T-helper 17 cell (primary cell): ENCODE measurements at places on chromosomes 13 and 19.

GRCh38 chr19:18406749-18407148 is 9.3 kb upstream of the LRRC25 start:
- DNase-seq: no peak

DNA sequence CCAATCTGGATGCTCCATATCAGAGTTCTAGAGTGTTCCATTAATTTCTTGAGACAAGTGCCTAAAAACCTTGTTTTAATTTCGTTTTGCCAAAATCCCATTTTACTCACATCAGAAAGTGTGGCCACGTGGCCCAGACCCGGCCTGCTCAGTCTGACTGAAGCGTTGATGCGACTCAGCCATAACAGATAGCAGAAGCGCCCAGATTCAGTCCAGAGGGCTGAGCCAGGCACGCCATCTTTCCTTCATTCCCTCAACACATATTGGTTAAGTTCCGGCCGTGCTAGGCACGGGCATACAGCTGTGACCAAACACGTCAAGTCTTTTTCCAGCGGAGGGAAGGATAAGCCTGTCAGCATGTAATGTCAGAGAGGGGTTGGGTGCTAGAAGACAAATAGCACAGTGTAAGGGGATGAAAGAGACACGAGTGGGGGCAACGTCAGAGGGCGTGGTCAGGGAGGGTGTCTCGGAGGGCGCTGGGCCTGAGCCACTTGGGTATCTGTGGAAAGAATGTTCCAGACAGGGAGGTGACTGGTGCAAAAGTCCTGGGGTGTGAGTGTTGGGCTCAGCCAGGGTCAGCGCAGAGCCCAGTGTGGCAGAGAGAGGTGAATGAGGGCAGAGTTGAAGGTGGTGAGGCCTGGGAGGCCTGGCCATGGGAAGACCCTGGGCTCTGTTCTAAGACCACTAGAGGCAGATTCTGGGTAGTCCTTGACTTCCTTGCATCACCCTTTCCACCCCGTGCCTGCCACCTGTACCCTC is 3.1 kb downstream of the F10 start:
- no peak for DNase-seq

DNA sequence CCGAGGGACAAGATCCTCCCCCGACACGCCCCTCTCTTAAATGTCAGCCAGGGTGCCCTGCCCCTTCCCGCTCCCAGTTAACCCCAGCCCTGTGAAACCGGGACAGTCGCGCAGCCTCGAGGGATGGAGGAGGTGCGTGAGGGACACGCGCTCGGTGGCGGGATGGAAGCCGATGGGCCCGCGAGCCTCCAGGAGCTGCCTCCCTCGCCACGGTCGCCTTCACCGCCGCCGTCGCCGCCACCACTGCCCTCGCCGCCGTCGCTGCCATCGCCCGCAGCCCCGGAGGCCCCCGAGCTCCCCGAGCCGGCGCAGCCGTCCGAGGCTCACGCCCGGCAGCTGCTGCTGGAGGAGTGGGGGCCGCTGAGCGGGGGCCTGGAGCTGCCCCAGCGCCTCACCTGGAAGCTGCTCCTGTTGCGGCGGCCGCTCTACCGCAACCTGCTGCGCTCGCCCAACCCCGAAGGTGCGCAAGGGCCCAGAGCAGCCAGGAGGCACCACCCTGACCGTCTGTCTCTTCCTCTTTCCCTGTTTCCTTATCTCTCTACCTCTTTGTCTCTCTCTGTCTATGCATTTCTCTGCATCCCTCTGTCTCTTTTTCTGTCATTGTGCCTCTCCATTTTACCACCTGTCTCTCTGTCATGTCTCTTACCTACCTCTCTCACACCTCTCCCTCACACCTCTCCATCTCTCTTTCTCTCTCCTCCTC is at the start of gene NCCRP1:
TSS of gene NCCRP1 (plus strand) at position 105 of the 703 bp plus-strand sequence. CDS start at position 124, 19 bp downstream.
- no peak for DNase-seq

GRCh38 chr13:34350671-34351070 is 532.7 kb downstream of the RFC3 start:
- no peak for DNase-seq

DNA sequence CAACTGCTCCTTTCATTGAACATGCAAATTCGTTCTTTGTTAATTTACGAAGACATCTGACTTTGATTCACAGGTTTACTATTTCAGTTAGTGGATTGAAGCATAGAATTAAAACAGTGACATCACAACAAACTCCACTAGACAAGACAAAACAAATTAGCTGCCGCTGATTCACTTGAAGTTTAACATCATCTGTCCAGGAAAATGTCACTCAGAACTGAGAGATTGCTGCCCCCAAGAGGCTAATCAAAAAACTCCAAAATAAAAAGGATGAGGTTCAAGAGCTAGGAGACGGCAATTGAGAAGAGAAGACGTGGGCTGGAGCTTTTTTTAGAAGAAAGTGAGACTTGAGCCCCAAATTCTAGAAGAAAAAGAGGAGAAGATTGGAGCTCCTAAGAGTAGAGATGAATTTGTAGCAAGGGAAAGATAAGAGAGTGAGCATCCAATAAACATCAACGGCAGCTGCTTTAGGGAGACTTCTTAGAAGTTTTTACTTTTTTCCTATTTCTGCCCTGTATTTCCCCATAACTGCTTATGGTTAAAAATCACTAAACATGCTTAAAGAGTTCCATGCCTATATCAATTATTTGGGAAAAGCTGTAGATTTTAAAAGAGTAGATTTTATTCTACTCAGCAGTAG is 40.8 kb upstream of the TPP2 start:
- no peak for DNase-seq

- peak; percentile 24 for DNase-seq
Observed at GRCh38 chr13:97223711-97224541, 1.8 kb downstream of the MBNL2 start.

GRCh38 chr13:113350065-113350937 is 13.6 kb downstream of the GRTP1 start:
- no peak for DNase-seq

DNA sequence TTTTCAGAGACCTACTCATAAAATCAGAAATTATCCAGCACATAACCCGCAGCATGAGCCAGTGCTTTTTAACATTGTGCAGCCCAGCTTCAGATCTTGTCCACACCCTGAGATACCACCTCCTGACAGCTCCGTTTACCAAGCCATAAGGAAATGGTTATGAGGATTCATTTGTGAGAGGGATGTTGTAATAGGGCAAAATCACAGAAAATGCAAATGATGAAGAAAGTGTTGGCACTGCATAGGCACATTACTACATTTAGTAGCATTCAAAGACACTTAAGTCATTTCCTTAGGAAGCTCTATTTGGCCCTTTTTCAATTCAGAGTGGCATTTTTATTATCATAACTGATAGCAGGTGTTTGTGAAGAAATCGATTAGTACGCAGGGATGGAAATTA is 277.5 kb downstream of the DNAJC15 start:
- no peak for DNase-seq

GRCh38 chr13:45554604-45555109 is 60.9 kb downstream of the ERICH6B start:
- DNase-seq: no peak

DNA sequence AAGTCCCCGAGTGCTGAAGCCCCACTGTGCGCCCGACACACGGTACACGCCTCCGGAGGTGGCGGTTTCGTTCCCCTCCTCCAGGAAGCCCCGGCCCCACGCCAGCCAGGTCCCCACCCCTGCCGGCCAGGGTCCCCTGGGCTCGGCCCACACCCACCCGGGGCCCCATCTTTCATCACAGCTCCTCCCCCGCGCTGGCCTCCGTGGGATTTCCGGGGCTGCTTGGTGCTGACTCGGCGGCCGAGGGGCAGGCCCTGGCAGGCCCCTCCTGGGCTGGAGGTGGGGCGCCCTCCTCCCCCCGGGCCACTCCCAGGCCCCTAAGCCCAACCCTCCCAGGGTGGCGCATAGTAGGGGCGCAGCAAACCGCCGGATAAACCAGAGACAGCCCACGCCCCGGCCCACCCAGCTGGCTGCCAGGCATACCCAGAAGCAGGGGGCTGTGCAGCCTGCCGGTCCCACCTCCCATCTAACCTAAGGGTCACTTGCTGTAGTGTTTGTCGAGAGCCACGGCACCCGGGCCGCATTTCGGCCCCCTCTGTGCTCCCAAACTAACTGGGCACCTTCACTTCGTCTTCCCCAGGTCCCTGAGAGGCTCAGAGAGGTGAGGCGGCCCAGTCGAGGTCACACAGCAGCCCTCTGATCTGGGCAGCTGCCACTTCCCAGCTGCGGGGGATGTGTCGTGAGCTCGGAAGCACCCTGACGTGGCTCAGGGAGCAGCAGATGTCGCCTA is 6.6 kb downstream of the ZBTB7A start:
- DNase-seq: peak; percentile 61

GRCh38 chr19:21492947-21493906 is 12.2 kb upstream of the ZNF429 start:
- DNase-seq: no peak

- no peak for DNase-seq
Observed at GRCh38 chr13:97116754-97117153, 105.4 kb upstream of the MBNL2 start.

DNA sequence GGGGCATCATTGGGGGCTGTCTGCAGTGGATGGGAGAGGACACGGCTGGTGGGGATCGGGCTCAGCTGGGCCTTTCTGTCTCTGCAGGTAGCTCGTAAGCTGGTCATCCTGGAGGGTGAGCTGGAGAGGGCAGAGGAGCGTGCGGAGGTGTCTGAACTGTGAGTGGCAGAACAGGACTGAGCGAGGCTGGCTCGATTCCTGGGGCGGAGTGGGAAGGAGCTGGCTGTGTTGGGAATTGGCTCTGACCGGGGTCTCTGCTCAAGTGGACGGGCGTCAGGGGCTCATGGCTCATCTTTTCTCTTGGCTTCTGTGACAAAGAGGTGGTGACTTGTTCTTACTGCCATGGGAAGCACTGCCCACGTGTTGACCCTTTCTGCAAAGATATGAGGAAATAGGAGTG is 11.6 kb downstream of the TPM4 start:
- DNase-seq: no peak

DNA sequence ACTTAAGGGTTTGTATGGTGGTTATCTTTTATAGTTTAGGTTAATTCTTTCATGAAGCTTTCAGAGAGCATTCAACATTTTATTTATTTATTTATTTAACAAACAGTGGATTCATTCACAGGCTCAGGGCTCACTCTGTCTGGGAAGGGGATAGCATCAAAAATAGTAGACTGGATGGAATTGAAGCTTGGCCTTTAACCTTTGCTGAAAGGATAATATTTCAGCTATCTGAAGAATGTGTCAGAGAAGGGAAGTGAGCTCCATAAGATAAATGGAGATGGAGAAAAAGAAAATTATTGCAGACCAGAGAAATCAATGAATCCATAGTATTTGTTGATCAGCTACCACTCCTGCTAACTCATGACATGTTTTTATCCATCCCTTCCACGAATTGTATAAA is 305.6 kb downstream of the COG6 start:
- DNase-seq: no peak

GRCh38 chr19:35140962-35141836 is 1.9 kb upstream of the FXYD7 start:
- DNase-seq: peak; percentile 94

DNA sequence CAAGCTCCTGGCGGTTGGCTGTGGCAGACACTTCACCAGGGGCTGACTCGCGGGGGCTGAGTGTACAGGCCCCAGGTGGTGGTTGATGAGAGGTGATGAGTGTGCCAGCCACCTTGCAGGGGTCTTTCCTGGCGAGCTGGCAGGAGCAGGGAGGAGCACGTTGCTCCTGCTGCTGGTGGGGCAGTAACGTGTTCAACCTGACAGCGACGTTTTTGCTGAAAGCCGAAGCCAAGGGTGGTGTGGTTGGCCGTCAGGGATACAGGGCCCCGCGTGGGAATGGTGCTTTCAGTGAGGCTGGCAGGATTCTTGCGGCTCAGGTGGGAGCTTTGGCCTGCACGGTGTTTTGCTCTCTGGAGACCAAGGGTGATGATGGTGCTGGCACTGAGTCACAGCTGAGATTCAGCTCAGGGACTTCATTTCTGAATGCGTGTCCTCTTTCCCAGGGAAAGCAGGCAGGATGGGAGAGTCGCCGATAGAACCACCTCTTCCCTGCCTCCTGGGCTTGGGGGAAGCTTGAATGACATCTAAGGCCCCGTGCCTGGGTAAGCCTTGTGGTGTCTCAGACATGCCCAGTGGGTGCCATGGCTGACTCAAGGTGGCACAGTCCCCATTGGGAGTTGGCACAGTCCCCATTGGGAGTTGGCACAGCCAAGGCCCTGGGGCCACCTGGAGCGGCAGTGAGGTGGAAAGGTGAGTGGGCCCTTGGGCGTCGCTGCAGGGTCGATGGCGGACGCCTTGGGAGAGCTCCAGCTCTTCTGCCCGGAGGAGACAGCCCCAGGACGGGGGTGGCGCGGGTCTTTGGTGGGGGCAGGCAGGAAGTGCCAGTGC is 8.8 kb downstream of the DAZAP1 start:
- DNase-seq: no peak

GRCh38 chr13:29593605-29594297 is 1.7 kb downstream of the SLC7A1 start:
- no peak for DNase-seq

DNA sequence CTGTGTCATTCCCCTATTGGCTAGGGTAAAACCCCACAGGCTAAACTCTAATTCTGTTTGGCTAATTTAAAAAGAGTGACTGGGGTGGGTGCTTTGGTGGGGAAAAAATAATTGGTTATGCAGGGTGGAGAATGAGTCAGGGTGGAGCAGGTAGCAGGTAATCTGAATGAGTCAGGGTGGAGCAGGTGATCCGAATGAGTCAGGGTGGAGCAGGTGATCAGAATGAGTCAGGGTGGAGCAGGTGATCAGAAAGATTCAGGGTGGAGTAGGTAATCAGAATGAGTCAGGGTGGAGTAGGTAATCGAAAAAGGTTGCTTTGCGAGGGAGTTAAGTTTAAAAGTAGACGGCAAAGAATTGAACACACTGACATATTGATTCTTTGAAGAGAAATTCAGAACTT is 1218.8 kb upstream of the ATXN8OS start:
- no peak for DNase-seq

DNA sequence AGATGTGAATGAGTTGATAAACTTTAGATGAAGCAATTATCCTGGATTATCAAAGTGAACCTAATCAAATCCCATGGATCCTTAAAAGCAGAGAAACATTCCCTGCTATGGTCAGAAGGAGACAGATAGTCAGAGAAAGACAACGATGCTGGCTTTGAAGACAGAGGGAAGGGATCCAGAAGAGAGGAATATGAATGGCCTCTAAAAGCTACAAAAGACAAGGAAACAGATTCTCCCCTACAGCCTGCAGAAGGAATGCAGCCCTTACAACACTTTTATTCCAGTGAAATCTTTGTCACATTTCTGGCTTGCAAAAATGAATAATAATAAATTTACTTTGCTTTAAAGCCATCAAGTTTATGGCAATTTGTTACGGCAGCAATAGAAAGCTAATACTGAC is 1164.2 kb downstream of the PCDH17 start:
- no peak for DNase-seq

DNA sequence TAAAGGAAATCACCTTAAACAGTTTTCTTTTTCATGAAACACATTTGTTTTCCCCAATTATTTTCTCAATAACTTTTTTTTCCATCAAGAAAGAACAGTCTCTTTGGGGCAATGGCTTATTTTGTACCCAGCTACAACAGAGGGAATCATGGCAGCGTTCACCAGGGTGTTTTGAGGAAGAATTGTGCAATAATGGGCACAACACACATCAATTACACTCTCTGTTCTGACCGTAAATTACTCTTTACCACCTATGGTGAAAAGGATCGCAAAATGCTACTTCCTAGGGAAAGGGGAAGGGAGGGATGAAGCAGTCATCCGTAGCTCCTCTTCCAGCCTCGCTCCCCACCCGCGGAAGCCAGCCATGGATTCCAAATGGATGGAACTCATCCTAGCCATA is 38.6 kb downstream of the TMTC4 start:
- no peak for DNase-seq
